ENCODE measurements at places on chromosomes 5 and 9.

DNA sequence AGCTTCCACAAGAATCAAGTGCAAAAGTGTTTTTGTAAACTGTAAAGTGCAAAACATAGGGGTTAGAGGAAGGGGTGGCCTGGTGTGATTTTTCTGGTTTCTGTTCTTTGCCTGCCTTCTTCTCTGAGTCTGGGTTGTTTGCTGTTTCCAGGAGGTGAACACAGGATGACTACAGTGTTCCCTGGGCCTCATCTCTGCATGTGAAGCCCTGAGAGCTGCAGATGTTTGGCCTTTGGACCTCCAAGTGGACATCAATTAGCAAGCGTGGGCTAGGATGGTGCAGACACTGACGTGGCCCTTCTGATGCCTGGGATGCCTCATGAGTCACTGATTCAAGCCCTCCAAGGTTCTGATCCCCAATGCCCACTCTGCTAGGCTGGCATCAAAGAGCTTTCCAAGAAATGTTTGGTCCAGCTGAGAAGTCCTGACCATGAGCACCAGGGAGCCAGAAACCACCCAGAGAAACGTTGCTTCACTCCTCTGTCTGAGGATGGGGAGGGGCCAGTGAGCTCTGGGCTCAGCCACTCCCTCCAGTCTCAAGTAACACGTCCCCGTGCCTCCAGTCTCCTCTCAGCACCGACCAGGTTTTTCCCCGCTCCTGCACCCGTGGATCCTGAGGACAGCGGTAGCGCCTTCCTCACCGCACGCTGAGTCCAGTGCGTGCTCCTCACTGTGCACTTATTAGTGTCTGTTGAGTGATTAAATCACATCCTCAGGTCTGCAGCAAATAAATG is 7.6 kb downstream of the IL9 start:
- DNase-seq: peak; percentile 20

DNA sequence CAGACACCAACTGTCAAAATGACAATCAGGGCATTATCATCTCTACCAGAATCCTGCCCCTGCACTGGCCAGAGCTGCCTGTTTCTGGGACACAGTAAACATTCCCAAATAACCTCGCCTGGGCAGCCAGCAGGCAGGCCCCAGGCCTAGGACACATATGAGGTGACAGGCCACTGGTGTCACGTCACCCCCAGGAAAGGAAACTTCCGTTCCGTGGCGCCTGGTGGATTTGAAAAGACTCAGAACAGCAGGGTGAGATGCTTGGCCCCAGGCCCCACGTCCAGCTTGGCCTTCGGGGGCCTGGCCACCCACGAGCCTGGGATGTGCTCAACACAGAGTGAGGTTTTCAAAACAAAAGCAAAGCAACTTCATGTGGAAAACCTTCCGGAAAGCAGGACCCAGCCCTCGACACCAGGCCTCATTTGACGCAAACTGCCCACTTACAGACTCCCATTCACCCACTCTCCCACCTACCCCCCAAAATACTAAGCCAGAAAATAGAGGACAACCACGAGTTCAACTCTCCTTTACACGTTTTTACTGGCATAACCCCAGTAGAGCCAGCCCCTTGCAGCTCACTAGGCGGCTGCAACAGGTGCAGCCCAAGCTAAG is 1.2 kb downstream of the SEMA4D start:
- no peak for DNase-seq

DNA sequence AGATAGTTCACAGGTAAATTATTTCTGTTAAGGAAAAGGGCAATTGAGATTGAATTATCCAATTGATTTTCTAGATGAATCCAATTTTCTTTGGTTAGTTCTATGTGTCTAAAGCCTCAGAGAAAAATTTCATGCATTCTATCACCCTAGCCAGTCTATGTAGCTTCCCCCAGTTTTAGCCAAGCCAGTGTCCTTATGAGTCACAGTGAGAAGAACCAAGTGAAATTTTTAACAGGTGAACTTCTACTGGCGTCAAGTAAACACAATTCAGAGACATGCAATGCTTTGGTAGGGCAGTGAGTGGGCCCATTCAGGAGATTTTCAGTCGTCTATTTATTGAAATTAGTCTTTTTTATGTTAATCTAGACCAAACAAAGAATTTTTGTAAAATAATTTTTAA is 1077.4 kb upstream of the ARRDC3 start:
- peak; percentile 26 for DNase-seq

GRCh38 chr9:70409280-70409679 is 5.2 kb downstream of the KLF9 start:
- DNase-seq: peak; percentile 32

DNA sequence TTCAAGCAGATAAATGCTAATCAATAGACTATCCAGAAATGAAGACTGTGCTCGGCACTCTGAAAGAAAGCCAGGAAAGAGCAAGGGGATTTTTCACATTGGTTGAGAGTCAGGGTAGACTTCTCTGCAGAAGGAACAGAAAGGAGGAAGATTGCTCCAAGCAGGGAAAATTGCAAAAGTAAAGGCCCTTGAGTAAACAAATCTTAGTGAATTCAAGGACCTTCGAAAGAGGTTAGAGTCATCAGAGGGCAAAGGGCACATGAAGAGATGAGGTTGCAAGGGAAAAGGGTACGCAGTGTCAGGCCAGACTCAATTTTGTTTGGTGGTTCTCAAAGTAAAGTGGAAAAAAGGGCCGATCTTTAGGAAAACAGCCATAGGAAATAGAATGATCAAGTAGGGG is 157.6 kb upstream of the RAI14 start:
- no peak for DNase-seq

- no peak for DNase-seq
These were observed 17.0 kb downstream of the PLPP7 start for GRCh38 chr9:131306397-131307004.

DNA sequence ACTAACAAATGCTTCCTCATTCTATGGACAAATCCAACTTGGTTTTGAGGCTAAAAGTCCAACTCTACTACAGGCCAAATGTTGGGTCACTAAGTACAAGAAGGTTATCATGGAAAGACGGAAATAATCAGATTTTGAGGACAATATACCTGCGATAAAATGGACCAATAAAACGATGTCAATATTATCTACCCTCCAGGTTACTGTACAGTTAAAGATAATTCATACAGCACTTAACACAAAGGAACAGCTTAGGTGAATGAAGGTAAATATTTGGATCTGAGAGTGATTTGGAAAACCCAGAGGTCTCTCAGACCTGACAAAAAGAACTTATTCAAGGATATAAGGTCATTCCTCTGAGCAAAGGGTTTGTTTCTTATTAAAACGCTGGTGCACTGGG is 329.5 kb upstream of the PUM3 start:
- no peak for DNase-seq

- DNase-seq: no peak
These were observed 460.0 kb downstream of the PSAT1 start for GRCh38 chr9:78756813-78757510.

DNA sequence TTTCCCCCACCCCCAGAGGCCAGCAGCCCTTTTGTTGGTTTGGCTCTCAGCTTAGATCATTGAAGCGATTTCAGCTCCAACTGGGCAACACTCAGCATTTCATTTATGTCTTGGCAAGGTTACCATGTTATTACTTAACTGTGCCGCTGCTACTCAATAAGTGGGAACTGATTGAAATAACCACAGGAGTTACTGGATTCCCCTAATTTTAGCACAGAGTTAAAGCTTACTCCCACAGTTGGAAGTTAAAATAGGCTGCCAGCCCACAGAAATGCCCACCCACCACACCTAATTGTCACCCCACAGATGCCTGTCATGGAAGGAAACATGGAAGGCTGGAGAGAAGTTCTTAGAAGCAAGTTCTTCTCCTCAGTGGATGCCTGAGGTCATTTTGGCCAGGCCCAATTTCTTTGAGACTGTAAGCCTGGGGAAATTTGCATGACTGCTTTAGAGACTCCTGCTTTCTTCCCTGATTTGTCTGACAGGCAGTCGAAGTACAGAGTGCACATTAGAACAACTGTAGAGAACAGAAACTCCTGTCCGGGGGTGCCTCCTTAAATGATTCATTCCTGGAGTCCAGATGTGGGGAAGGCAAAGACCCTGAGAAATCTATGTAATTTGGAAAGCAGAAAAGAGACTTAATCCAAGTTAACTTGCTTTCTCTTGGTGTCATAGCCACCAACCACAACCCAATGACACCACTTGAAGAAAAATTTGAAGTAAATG is 370.0 kb downstream of the ZSWIM6 start:
- no peak for DNase-seq

DNA sequence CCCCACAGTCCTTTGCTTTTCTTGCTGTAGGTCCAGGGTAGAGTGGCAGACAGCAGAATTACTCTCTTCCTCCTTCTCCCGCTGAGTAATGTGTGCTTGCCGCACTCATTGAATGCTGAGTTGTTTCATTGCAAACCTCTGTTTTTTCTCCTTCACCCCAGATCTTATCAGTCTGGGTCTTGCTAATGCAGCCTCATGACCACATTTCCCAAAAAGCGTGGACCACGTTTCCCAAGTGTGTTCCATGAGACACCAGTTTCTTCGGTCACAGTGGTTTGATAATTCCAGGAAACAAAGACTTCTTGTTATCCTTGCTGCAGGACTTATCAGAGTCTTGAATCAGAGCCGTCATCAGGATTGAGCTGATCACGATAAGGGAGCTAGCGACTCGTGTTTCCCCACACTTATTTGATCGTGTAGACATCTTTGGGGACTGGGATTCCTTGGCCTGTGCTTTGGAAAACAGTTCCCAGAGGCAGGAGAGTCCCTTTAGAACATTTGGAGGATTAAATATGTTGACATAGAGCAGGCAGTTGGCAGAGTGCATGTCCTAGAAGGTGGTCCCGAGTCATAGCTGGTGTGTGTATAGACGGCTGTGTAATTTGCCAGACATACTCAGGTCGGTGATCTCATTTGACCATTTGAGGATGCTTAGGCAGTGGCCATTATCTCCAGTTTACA is 4.4 kb downstream of the LRRC8A start:
- DNase-seq: no peak

- DNase-seq: no peak
These were observed 40.5 kb downstream of the FYB1 start for GRCh38 chr5:39178861-39179260.

- DNase-seq: peak; percentile 29
These were observed 541 bp downstream of the GNPDA1 start for GRCh38 chr5:142012186-142012785.

- DNase-seq: no peak
These were observed 15.2 kb upstream of the AFAP1L1 start for GRCh38 chr5:149256451-149256850.

- peak; percentile 21 for DNase-seq
These were observed 158.9 kb downstream of the RMI1 start for GRCh38 chr9:84139296-84140070.

DNA sequence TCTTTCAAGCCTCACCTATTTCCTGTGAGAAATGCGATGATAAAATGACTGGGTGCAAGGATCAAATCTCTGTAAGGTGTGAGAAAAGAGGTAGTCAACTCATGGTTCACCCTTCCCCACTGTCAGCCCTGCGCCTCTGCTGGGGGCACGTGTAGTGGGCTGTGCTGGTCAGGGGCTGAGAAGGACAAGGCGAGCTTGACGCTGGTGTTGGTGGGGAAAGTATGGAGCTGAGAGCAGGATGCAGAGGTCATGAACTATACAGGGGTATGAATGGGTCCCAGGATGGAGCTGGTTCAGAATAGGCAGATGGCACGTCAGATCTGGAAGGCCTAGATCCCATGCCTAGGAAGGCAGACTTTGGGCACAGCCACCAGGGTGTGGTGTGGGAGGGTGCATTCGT is 20.6 kb downstream of the PITX1 start:
- DNase-seq: no peak

- DNase-seq: no peak
These were observed 40.6 kb downstream of the ZNF484 start for GRCh38 chr9:92837191-92837590.

GRCh38 chr5:89297066-89297465 is 414.1 kb upstream of the MEF2C start:
- no peak for DNase-seq

GRCh38 chr5:150519978-150520377 is 12.0 kb downstream of the NDST1 start:
- no peak for DNase-seq

GRCh38 chr9:90998573-90998972 is 197.0 kb downstream of the SYK start:
- no peak for DNase-seq

DNA sequence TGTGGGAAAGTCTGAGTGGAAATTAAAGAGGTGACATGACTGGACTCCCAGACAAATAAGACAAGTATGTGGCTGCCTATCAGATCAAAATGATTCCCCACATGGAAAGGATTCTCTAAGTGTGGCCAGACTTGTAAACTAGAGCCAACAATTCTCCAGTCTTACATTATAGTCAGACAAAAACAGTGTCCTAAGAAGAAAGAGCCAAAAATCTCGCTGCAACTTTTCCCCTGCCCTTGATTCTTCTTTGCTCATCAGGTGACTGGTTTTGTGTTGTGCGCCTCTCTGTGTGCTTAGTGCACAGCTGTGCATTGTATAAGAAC is 164.2 kb upstream of the TARS1 start:
- no peak for DNase-seq

DNA sequence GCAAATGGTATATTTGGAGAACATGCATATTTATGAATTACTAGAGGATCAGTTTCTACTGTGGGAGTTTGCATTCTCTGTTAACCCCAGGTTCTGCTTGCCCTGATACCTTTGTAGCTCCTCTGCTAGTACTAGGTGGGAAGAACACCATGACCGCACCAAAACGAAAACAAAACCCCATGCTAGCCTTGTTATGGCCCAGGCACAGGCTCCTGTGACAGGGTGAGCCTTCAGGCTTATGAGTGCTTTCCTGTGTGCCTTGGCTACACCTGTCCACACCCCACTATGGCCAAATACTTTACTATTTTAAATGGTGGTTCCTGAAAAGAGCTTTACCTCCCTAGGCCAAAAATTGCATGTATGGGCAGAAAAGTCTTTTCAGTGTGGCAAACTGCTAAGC is 94.8 kb downstream of the PPIC start:
- DNase-seq: no peak

- DNase-seq: no peak
These were observed 55.2 kb downstream of the GRIN3A start for GRCh38 chr9:101683236-101683635.

DNA sequence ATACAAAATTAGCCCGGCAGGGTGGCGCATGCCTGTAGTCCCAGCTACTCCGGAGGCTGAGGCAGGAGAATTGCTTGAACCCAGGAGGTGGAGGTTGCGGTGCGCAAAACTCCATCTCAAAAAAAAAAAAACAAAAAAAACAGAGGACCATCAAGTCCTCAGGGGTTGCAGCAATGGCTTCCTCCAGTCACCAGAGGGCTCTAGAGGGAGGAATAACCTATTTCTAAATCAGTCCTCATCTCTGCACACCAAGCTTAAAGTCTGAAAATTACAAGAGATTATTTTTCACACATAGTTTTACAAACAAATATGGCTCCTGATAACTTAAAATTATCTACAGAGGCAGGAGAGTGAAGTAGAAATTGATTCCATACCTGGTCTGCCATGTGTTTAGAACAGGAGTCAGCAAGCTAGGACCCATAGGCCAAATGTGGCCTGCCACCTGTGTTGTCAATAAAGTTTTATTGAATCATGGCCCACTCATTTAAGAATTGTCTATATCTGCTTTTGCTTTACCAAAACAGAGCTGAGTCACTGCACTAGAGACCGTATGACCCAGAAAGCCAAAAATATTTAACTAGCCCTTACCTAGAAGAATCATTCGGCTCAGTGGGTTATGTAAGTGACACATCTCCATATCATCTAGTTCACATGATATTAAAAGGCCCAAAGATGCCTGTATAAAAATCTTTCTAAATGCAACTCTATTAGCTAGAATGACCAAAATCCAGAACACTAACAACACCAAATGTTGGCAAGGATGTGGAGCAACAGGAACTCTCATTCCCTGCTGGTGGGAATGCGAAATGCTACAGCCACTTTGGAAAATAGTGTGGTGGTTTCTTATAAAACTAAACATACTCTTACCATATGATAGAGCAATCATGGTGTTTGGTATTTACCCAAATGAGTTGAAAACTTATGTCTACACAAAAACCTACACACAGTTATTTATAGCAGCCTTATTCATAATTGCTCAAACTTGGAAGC is 207.7 kb downstream of the FRMD3 start:
- DNase-seq: no peak
